GM20000 (cell line): ENCODE measurements at places on chromosomes 2 and 18.

DNA sequence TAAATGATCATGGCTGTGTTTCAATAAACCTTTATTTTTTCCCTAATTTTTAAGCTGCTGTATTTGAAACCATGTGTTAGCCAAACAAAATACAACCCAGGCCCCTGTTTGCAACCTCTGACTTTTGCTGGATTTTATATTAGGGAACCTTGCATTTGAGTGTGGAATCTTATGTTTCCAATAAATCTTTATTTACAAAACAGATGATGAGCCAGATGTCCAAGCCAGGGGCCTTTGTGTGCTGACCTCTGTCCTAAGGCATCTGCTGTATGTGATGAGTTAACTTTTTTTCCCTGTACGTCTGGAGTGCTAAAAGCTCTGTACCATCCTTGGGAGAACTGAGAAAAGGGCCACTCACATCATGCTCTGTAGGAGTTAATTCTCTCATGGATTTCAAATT is 162.9 kb downstream of the TRIB2 start:
- DNase-seq = no peak

DNA sequence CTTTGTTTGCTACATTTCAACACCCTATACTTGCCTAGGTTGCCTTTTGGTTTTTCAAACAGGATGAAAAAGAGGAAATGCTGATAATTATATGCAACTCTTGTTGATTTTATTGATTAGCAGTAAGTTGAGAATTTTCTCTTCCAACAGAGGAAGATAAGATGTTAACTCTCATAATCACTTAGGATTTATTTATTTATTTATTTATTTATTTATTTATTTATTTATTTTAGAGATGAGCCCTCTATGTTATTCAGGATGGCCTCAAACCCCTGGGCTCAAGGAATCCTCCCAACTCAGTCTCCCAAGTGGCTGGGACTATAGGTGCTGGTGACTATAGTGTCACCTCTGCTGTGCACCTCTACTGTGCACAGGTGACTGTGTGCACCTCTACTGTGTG is 111.4 kb upstream of the GLS start:
- no peak for DNase-seq

- no peak for DNase-seq
Observed at GRCh38 chr2:84537251-84537650, 21.0 kb downstream of the DNAH6 start.

- no peak for DNase-seq
Observed at GRCh38 chr2:139963863-139964355, 1183.7 kb upstream of the NXPH2 start.

DNA sequence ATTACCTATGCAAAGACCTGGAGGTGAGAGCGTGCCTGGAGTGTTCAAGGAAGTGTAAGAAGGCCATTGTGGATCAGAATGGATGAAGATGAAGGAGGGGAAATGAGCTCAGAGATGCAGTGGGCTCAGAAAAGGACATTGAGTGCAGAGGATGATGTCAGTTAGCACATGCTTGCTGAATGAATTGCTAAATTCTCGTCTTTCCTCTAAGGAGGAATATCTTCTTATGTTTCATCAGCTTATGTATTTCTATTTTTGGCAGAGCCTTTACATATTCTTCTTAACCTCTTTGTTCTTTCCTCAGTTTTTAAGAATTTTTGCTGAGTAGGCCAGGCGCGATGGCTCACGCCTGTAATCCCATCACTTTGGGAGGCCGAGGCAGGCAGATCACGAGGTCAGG is 30.9 kb downstream of the FAM171B start:
- no peak for DNase-seq

GRCh38 chr2:60958800-60959199 is 58.7 kb upstream of the PEX13 start:
- no peak for DNase-seq

GRCh38 chr2:25437881-25438662 is 96.3 kb upstream of the DNMT3A start:
- no peak for DNase-seq

DNA sequence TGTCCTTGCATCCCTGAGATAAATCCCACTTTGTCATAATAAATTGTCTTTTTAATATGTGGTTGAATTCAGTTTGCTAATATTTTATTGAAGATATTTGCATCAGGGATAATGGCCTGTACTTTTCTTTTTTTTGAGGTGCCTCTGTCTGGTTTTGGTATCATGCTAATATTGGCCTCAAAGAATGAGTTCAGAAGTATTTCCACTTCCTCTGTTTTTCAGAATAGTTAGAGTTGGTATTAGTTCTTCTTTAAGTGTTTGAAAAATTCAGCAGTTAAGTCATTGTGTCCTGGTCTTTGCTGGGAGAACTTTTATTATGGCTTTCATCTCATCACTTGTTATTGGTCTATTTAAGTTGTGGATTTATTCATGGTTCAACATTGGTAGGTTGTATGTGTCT is 464.1 kb upstream of the CRIM1 start:
- DNase-seq = no peak
